AG04449 (cell line): ENCODE measurements at places on chromosomes 7 and 10.

- no peak for DNase-seq
These were observed 142.9 kb downstream of the PAXIP1 start for GRCh38 chr7:154859747-154860620.

DNA sequence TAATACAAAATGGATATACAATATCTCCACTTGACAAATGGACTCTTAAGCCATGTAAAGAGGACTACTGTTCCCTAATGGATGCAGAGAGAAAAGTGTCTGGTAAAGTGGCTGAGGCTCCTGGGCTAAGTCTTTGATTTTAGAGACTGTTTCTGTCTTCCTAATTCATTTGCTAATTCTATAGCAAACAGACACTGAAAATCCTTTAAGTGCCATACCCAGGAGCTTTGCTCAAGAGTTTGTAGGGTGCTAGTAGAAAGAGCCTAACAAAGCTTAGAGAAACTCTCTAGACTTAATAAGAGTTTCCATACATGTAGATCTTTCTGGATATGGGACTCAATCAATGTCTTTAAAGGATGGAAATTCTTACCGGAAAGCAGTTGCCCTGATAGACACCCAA is 16.7 kb downstream of the CEP55 start:
- no peak for DNase-seq

GRCh38 chr10:389836-390448 is 254.7 kb downstream of the ZMYND11 start:
- DNase-seq = no peak

DNA sequence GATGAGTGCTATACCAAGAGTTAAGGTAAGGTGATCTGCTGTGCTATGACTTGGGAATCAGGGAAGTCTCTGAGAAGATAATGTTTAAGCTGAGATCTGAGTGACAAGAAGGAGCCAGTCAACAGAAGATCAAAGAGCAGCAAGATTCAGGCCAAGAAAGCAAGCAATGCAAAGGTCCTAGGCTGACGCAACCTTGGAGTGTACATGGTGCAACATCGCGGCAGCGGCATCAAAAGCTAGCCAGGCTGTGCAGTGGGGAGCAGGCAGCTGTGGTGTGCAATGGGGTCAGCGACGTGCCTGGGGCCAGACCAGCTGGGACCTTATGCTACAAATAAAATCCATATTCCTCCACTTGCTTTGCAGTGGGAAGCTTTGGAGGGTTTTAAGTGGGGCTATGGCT is 324.1 kb downstream of the LRMDA start:
- DNase-seq = no peak

- DNase-seq = no peak
These were observed 200.0 kb downstream of the HIBADH start for GRCh38 chr7:27462575-27463270.

DNA sequence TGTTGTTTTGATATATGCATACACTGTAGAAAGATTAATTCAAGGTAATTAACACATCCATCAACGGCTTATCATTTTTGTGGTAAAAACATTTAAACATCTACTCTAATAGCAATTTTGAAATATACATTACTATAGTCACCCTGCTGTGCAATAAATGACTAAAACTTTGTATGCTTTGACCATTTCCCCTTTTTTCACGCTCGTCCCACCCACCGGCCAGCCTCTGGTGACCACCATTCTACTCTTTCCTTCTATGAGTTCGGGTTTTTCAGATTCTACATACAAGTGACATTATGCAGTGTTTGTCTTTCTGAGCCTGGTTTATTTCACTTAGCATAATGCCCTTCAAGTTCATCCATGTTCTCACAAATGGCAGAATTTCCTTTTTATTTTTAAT is 21.3 kb downstream of the CYCS start:
- no peak for DNase-seq

DNA sequence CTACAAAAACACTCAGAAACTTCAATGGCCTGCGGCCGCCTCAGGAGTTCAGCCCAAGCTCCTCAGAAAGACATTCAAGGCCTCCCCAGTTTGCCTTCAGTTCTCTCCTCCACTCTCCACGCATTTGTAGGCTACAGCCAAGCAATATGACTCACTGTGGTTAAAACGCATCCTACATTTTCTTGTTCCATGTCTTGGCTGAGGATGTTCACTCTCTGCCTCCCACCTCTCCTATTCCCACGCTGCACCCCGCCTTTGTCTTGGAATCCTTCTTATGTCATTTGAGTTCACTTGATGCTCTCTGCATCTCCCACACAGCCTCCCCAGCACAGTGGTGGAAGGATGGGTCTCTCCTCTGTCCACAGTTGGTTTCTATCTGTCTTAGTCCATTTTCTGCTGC is 184.8 kb downstream of the NPSR1 start:
- no peak for DNase-seq

DNA sequence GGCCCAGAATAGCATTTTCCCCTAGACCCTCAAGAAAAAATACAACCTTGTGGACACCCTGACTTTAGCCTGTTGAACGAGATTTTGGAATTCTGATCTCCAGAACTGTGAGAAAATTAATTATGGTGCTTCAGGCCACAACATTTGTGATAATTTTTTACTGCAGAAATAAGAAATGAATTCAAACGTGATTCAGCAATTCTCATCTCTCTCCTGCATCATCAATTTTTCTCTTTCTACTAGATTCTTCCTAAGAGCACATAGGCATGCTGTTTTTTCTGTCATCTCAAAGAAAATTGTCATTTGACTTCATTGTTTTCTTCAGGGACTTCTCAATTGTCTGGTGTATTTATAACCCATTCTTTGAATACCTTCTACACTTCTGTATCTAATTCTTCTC is 8.9 kb upstream of the AKR1C2 start:
- DNase-seq = no peak

DNA sequence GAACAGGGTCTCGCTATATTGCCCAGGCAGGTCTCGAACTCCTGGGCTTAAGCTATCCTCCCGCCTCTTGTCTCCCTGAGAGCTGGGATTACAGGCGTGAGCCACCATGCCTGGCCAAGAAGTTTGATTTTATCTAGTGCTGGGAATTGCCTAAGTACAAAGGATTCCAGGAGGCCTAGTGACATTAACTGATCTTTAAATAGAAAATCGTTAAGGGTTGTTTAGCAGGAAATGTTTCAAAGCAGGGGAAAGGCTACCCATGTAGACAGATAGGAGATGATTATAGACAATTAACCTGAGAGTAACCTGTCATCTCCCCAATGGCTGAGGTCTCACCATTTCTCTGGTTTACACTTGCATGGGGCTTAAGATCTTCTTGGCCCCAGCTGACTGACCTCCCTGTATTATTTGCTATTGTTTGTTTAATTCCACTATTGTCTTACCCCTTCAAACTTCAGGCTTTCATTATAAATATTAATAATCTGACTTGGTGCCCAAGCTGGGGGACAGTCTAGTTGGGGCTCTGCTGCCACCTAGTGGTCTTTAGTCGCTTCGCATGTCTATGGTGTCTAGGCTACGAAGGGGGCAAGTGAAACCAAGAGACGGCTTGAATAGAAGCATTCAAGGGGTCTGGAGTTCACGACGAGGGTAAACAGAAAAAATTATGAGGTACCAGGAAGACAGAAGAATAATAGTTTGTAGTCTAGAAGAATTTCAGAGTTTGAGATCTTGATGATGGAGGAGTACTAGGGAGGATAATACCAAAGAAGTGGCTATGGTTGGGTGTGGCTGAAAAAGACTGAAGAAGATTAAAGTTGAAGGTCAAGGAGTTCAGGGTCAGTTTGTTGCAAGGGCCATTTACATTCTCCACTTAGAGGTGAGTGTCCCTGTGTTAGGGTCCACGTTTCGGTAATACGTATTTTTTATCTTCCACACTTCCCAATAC is 40.4 kb upstream of the BPGM start:
- DNase-seq = no peak

- DNase-seq = peak; percentile 14
These were observed 39.7 kb upstream of the SEMA3D start for GRCh38 chr7:85226361-85227085.

GRCh38 chr7:108452707-108453106 is 3.5 kb downstream of the NRCAM start:
- no peak for DNase-seq

GRCh38 chr10:106608066-106608465 is 556.4 kb downstream of the SORCS1 start:
- no peak for DNase-seq

GRCh38 chr10:67603701-67604100 is 92.3 kb downstream of the CTNNA3 start:
- no peak for DNase-seq

DNA sequence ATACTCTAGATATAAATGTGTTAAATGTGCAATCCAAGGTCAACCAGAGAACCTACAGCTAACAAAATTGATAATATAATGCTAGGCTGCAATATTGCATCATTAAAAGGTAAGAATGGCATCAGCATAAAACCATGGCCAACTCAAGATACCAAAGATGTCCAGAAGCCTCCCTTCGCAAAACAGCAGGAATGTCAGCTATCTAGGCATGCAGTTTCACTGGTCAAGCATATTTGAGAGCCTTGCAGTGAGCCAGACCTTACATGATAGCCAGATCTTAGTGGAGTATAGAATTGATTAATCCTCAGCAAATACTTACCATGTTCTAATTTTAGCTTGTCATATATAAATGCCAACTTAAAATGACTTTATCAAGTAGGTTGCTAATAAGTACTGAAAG is 138.8 kb downstream of the ZEB1 start:
- no peak for DNase-seq

DNA sequence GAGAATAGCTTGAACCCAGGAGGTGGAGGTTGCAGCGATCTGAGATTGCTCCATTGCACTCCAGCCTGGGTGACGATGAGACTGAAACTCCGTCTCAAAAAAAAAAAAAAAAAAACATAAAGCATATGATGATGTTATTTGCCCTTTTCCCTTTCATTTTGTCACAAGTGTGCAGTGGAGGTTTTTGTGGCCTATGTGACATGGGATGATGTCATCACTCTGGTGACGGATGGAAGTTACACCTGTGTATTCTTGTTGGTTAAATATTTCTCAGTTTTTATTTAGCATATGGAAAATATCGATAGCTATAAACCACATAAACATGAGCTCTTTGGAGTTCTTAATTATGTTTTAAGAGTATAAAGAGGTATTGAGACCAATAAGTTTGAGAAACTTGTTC is 71.8 kb upstream of the EMX2 start:
- no peak for DNase-seq

- DNase-seq = peak; percentile 67
These were observed 109.6 kb upstream of the MTPN start for GRCh38 chr7:136086712-136087111.

- DNase-seq = no peak
These were observed 50.5 kb downstream of the DENND11 start for GRCh38 chr7:141651417-141651816.

- DNase-seq = no peak
These were observed 25.1 kb downstream of the ZNF467 start for GRCh38 chr7:149748076-149748874.

GRCh38 chr10:43765516-43765915 is 116.8 kb upstream of the ZNF32 start:
- DNase-seq = no peak

DNA sequence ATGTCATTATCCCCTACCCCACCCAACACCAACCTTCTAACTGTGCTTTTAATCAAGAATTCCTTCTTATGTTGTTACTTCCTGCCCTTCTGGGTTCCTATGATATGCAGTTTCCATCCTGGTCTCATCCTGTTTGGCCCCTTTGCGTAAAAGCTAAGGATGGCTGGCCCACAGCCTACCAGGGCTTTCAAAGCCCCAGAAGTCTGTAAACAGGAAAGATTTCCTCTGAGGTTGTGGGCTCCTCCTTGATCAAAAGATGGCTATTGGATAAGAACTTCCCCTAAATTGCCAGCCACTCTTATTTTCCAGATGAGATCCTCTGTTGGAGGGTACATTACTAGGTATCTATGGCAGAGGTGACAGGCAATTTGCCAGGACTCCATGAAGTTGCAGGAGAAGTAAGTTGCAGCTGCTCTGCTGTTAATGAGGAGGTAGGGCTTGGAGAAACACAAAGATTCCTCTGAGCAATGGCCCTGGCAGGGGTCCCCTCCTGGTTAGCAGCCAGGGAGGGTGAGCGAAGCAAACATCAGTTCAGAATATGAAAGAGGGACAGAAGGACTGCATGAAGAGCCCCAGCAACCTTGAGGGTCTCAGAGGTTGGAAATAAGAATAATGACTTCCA is 32.1 kb downstream of the NRP1 start:
- DNase-seq = no peak

DNA sequence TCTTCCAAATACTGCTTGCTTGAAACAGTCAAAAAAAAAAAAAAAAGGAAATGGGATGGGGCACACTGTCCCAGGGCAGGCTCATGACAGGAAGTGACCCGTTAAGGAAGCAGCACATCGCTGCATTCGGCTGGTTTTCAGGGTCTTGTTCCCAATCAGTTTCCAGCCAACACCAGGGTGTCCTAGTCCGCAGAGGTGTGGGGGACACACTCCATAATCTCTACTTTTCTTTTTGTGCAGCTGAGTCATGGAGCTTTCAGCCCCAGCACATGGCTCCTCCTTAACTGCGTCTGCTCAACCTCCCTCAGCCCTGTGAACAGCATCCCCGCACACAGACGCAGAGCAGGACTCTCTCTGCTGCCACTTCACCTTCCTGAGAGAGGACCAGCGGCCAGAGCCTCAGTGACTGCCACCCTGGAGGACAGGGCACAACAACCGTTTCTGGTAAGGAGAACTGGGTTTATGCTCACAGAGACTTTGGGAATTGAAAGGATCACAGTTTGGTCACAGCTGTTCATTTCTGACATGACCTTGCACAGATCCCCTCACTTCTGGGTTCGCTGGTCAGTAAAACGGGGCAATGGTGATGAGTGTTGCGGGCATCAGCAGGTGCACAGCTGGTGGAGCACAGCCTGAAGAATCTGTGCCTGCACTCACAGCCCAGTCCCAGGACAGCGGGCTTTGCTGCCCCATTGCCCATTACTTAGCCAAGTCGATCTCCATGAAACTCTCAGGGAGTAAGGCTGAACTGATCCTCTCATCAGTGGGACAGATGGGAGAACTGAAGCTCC is at the start of gene GIMAP5:
GIMAP5 (plus strand) TSS at position 154 of the 791 bp plus-strand sequence. CDS start 3,467 bp downstream, outside the sequence.
- DNase-seq = no peak

DNA sequence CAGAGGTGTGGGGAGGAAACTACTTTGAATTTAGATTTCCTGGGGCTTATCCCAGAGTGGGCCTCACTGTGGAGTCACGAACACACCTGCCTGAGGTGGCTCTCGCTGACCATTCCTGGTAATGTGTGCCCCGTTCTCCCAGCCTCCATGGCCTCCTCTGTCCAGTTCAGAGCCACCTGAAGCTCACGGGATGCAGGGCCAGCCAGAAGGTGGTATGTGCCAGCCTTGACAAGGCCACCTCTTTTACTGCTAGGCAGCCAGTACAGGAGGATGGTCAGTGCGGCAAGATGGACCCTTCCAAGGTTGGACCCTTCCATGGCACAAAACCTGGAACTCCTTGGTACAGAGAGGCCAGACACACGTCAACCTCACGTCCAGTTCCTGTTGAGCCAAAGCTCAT is 210.3 kb downstream of the DNAJB6 start:
- no peak for DNase-seq

- DNase-seq = no peak
These were observed 491.8 kb upstream of the GHITM start for GRCh38 chr10:83647526-83647925.

- no peak for DNase-seq
These were observed 16.1 kb downstream of the GPR146 start for GRCh38 chr7:1060315-1061072.

- DNase-seq = peak; percentile 63
These were observed 452.2 kb upstream of the SORCS1 start for GRCh38 chr10:107616463-107617410.

- DNase-seq = no peak
These were observed 323.0 kb downstream of the EXOC4 start for GRCh38 chr7:133575726-133576440.

GRCh38 chr7:32958046-32959025 is 1.1 kb downstream of the FKBP9 start:
- DNase-seq = no peak
